ENCODE measurements at places on chromosomes 3 and 15.

- DNase-seq = no peak
Measured at GRCh38 chr15:75095594-75095993, 72.2 kb downstream of the PPCDC start.

GRCh38 chr3:13133471-13133981, 60.3 kb upstream of the IQSEC1 start:
- DNase-seq = no peak

DNA sequence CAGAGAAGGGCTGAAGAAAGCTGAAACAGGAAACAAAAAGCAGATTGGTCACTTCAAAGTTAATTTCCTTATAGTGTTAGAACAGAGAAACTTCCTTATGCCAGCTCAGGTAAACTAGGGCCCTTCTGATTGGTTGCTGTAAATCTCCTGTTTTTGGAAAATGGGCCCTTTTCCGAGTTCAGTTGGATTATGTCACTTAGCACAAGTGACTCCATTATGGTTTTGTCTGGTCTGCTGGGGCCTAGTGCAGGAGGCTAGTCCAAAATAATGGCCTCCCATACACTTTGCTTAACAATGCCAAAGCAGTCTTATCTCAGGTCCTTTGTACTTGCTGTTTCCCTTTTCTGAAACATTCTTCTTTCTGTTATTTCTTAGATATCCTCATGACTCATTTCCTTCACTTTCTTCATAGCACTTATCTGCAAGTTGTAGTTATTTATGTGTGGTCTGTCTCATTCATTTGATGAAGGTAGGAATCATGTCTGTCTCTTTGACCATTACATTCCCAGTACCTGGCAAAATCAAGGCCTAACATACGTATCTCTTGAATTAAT, 7.7 kb upstream of the DCP1A start:
- no peak for DNase-seq

- no peak for DNase-seq
Measured at GRCh38 chr3:52370531-52370930, 54.4 kb downstream of the DNAH1 start.

DNA sequence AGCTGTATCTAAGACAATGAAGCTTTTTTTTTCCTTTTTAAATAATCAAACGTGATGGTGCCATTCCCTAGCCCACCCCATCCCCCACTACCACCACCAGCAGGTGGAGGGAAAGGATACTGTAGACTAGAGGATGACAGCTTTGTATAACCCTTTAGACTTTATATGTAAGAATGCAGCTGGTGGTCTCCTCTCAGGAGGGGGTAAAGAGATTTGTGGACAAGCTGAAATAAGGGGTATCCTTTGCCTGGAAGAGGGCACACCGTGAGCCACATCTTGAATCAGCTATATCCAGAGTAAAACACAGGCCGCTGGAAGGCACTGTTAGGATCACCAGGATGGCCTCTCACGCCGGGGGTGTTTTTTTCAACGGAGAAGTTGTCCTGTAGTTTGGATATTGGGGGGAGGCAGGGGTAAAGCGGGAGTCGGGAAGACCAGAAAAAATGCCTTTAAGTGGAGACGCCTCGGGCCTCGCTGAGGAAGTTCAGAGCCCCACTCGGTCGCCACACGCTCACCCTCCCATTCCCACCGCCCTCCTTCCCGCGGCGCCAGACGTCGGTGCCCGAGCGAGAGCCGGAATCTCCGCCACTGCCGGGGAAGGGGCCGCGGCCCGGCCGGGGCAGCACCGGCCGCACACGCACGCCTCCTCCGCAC, 986 bp downstream of the KPNA4 start:
- DNase-seq = no peak

GRCh38 chr3:189143321-189143720, 28.4 kb upstream of the TPRG1 start:
- DNase-seq = no peak

- no peak for DNase-seq
Measured at GRCh38 chr15:52234596-52235541, 43.7 kb upstream of the GNB5 start.

- DNase-seq = no peak
Measured at GRCh38 chr15:70447521-70447920, 315.8 kb downstream of the UACA start.
